ENCODE measurements at places on chromosomes 7 and 10.

DNA sequence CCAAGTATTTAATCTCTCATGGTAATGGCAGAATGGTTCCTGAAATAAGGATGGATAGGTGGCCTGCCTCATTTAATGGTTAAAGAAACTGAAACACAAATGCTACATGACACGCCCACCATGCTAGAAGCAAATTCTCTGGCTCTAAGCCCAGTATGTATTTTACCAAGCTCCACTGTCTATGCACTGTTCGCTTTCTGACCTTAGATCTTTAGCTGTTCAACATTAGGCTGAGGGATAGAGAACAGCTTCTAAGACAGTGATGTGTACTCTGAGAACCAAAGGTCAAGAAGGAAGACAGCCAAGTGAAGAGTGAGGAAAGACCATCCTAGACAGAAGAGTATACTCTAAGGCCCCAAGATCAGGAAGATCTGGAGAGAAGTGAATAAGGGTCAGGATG, 26.6 kb downstream of the FAM3C start:
- peak; percentile 52 for DNase-seq

DNA sequence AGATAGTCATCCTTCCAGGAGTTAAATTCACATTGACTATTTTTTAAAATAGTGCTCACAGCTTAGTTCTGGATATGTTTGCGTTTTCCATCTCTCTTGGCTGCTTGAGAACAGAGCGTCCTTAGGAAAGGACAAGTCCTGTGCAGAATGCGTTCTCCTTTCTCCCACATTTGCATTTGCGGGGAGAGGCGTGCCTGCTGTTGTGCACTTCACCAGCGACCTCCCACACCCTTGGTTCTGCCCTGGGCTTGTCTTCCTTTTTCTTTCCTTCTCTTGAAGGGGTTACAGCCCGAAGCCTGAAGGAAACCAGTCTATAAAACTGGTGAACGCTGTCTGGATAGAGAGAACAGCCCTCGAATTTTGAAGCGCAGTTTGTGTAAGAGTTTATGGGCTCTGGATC, 367.1 kb downstream of the DPP6 start:
- DNase-seq: no peak

- no peak for DNase-seq
Observed at GRCh38 chr10:106440355-106440754, 724.2 kb downstream of the SORCS1 start.

DNA sequence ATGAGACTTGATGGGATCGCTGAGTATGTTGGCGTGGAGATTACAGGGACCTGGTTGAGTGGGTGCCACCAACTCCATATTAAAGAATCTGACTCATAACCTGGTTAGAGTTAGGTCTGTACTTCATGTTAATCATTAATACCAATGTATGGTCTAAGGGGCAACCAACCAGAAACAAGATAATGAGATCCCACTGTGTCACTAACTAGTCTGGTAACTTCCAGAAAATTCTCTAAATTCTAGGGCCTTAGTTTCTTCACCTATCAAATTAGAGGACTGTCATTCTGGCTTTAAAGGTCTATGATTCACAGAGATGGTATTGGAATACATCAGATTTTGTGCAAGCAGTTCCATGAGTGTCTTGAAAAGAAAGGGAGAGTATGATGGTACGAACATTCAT, 102.2 kb downstream of the SNX10 start:
- DNase-seq: peak; percentile 85

DNA sequence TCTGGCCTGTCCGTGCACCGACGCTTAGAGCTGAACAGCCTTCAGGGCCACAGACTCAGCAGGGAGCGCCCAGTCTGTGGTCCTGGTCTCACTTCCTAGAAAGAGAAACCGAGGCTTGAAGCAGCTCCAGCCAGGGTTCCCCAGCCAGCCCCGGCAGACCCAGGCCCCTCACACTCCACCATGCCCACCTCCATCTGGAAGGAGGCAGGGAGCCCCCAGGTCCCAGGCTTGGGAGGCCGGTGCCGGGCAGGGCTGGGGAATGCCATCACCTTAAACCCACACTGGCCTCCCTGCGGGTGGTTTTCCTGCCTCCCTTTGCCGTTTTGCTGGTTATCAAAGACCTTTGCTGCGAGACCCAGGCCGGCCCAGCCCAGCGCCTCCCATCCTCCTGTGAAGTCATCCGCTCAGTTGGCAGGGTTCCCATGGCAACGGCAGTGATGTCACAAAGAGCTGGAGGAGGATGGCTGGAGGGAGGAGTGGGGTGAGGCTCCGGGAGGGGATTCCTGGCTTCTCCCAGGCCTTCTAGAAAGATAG, 24.0 kb downstream of the ELFN1 start:
- DNase-seq: peak; percentile 66

GRCh38 chr7:36865019-36865418, 140.7 kb upstream of the AOAH start:
- DNase-seq: no peak

GRCh38 chr7:25031432-25031831, 51.5 kb upstream of the OSBPL3 start:
- no peak for DNase-seq

DNA sequence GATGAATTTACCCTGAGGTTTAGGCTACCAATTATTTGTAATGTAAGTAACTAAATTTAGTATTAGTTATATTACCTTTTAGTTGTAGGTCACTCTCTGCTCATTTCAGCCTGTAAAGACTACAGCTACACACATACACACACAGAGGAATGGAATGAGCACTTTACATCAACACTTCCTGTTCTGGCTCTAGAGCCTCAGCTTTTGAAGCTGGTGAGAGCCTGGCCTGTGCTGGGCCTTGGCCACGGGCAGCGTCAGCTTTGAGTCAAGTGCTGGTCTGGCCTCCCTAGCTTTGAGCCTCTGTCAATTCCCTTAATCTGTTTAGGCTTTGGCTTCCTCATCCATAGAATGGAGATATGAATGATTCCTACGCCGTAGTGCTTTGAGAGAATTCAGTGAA, 141.7 kb downstream of the EGFR start:
- no peak for DNase-seq

- DNase-seq: no peak
Observed at GRCh38 chr7:44059219-44060090, 5.9 kb downstream of the PGAM2 start.

- DNase-seq: no peak
Observed at GRCh38 chr10:52391927-52392602, 78.0 kb downstream of the DKK1 start.

DNA sequence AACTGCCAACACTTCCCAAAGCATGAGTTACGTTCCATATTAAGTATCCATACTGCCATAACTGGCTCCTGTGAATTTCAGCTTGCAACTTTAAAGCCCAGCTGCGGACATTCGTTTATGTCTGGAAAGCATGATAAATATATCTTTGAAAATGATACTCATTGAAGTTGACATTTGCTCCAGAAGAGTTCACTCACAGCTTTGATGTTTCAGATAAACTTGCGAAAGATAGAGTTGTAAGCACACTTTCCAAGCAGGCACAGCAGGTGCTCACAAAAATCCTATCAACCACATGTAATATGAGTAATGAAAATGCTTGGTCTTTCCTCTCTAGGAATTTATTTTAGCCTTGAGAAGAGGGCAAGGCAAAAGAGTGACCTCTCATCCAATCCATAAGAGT, 4.5 kb downstream of the CHCHD3 start:
- DNase-seq: no peak

DNA sequence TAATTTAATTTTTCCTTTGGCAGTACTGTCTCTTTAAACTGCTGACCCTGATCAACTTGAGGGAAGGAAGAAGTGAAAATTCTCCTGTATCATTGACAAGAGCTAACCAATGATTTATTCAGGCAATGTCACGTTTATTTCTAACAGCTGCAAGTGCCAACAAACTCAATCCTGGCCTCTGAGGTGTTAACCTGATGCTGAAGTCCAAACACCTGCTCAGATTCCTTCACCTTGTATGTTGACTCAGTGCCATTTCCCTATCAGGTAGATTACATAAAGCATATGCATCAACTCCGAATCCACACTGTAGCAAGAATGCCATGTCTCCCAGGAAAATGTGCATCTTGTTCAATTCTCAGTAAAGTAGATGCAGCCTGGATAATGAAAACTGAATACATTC, 820.0 kb downstream of the XPNPEP1 start:
- no peak for DNase-seq

- DNase-seq: no peak
Observed at GRCh38 chr7:24943096-24943948, 36.7 kb downstream of the OSBPL3 start.

GRCh38 chr10:27153845-27154193, 365 bp downstream of the YME1L1 start:
- DNase-seq: no peak

- no peak for DNase-seq
Observed at GRCh38 chr10:72729528-72729927, 37.6 kb downstream of the MCU start.

GRCh38 chr10:8183241-8183704, 128.8 kb downstream of the GATA3 start:
- DNase-seq: no peak

DNA sequence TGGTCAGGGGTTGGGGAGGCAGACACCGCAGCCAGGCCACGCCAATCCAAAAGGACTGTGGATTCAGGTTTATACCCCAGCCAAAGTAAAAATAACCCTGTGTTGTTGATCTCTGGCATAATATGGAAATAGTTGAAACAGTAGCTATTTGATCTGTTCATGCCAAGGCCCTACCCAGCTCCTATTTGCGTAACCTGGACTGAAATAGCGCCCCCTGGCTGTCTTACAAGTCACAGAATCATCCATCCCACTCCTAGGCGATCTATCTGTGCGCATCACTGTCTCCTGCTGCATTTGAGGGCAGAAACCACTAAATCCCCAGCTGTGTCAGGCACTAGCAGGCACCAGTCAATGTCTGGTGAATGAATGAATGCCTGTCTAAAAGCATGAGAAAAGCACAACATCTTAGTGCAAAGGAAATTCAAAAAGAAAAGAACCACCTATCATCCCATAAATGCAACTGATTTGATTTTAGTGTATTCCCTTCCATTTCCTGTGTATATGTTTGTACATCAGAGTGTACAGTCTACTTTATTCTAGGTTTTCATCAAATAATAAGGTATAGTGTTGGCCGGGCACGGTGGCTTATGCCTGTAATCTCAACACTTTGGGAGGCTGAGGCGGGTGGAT, 160.0 kb downstream of the SLIT1 start:
- no peak for DNase-seq

- DNase-seq: no peak
Observed at GRCh38 chr10:80196950-80197315, 8.4 kb downstream of the ANXA11 start.

Data from Caki2 (cell line).